CD4-positive, alpha-beta memory T cell (primary cell): ENCODE measurements at places on chromosomes 12 and 14.

- peak; percentile 54 for DNase-seq
These were observed 3.6 kb downstream of the TNS2 start for GRCh38 chr12:53053218-53054111.

DNA sequence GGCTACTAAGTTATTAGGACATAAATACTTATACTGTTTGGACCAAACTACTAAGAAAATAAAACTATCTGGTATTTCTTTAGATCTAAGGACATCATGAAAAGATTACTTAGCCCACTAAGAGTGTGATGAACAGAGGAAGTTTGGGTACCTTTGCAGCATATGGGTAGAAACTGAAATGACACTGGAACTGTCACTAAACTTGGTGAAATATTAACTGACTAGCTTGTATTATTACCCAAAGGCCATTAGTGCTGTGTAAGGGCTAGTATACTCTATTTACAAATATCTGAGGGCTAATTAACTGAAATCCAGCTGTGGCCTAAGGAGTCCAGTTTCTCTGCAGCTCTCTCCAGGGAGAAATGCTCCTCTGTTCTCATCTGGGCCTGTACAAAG, 45.5 kb downstream of the PAWR start:
- no peak for DNase-seq

DNA sequence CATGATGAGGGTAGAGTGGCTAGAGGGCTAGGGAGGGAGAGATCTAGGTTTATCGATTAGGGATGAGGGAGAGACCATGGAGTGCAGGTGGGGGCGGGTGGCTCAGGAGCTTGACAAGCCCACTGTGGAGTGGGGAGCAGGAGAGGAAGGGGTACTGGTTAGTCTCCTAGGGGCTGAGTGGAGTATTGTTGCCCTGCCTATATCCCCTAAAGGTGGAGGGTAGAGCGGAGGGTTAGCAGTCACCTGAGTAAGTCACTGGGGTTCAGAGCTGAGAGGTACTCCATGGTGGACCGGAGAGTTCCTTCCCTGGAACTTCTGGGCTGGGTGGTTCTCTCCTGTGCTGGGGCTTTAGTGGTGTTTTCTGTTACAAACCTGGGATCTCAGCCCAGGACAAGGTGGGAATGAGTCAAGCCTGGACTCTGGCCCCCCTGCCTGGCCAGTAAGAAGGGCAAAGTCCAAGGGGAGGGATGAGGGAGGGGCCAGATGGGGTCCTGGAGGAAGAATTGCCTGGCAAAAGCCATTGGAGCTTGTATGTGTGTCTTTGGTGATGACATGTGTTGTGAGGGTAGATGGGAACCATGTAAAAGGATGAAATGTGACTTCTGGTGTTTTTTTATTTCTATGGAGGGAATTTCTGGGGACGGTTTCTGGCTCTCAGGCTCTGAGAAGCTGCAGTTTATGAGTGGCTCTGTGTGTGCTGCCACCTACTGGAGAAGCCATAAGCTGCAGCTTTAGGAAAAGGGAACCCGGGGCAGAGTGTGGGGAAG, at the start of gene CIDEB:
Gene CIDEB (minus strand): TSS at position 403 of the 767 bp plus-strand sequence. CDS start 119 bp downstream, at position 284.
- peak; percentile 62 for DNase-seq

DNA sequence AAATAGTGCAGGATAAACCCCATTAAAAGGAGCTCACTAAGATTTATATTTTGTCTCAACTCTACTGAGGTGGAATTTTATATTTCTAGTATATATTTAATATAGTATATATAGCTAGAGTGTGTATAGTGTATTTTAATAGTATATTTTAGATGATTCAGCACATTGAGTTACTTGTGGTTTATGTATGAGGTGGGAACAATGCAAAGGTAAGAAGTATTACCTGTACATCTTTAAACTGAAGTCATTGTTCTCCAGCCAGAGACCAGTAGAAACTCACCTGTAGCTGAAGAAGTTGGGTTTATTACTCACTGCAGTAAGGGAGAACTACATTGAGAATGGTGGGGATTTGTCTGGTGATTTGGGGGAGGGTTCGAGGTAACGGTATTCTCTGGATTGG, 15.9 kb downstream of the ETNK1 start:
- DNase-seq = no peak

DNA sequence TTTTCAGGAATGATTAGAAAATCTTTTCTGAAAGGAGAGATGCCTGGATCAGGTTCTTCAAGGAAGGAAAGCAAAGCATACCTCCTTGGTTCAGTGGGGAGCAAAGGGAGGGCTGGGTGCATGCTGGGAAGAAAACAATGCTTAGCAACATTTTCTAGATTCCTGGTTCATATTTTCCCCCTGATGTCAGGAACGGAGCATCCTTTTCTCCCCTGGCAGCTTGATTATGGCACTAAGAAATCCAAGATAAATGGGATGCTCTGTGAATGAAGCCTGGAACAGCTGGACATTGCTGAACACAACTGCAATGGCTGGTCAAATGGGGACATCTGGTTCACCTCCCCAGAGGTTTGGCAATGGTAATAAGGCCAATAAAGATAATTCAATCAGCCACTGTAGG, 50.9 kb downstream of the KCNA5 start:
- no peak for DNase-seq

DNA sequence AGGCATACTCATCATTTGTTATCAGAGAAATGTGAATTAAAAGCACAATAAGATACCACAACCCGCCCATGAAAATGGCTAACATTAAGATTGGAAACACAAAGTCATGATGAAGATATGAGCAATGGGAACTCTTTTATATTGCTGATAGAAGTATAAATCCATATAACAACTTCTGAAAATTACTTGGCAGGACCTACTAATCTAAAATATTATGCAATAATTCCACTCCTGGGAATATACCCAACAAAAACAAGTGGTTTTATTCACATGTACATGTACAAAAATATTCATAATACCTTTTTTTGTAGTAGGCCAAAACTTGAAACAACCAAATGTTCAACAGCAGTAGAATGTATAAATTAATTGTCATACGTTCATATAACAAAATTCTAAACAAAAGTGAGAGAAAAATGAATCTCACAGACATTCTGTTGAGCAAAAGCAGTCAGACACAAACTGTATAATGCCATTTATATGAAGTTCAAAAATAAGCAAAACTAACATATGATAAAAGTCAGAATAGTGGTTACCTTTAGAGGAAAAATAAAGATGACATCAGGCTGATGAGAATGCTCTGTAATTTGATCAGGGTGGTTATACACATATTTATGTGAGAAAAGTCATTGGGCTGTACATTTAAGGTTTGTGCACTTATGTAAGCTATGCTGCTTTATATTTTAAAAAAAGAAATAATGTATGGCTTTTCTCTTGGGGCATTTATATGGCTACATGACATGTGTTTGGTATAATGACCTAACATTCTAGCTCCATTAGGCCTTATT, 309.2 kb upstream of the KITLG start:
- DNase-seq = no peak

GRCh38 chr12:46675736-46676135, 150.1 kb downstream of the SLC38A4 start:
- peak; percentile 36 for DNase-seq

GRCh38 chr12:53699678-53700025, 23.8 kb upstream of the ATP5MC2 start:
- no peak for DNase-seq

- no peak for DNase-seq
These were observed 15.0 kb upstream of the MEG3 start for GRCh38 chr14:100810861-100811461.

GRCh38 chr12:11658791-11659190, 9.3 kb downstream of the ETV6 start:
- DNase-seq = no peak

DNA sequence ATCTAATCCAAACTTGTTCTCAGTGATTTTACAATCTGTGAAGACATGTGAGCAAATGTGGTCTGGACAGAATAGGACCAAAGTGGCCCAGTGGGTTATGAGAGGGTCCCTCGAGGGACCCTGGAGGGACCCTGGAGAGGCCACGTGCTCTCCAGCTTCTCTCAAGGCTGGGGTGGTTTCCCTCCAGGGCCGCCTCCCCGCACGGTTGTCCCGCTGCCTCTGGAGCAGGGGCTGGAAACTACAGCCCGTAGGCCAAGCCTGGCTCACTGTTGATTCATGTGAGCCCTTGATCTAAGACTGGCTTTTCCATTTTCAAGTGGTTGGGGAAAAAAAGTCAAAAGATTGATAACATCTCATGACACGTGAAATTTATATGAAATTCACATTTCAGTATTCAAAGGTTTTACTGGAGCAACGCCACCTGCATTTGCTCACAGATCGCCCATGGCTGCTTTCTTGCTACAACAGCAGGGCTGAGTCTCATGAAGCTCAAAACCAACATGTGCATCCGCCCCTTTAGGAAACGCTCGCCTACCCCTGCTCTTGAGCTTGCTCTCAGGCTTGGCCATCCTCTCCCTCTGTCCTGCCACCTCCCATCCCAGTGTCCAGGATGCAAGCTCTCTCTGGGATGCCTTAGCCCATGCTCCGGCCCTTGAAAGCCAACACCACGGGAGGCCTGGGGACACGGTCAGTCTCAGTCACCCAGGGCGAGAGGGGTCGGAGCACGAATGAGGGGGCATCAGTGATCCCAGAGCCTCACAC, 12.1 kb upstream of the LRTM2 start:
- no peak for DNase-seq

DNA sequence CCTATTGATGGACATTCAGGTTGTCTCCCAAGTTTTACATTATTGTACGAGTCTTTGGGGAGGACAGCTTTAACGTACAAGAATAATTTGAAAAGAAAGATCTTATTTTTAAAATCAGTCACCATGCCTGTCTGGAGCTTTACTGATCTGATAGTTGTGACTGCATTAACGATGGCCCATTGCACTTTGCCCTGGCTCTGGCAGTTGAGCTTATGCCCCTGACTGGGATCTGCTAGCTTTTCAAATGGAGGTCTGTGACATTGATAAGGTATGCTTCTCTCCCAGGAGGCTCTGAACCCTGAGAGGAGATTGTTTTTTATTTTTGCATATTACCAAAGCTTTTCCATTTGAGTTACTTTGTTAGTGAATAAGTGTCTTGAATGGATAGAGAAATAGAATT, 17.9 kb upstream of the RAB3IP start:
- no peak for DNase-seq

DNA sequence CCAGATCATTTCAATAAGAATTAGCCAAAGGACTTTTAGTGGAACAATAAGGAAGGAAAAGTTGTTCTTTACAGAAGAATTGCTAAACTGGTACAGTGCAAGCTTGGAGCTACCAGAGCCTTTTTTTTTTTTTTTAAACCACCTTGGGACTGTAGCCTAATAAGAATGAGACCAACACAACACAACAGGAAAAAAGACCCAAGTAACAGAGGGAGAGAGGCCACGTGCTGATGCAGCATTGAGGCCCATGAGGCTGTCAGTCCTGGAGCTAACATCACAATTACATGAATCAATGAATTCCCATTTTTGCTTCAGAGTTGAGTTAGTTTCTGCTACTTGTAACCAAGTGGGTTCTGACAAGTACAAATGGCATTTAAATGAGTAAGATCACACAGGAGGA, 149.0 kb upstream of the EEA1 start:
- DNase-seq = no peak

- no peak for DNase-seq
These were observed 215.4 kb upstream of the DCN start for GRCh38 chr12:91397866-91398532.

DNA sequence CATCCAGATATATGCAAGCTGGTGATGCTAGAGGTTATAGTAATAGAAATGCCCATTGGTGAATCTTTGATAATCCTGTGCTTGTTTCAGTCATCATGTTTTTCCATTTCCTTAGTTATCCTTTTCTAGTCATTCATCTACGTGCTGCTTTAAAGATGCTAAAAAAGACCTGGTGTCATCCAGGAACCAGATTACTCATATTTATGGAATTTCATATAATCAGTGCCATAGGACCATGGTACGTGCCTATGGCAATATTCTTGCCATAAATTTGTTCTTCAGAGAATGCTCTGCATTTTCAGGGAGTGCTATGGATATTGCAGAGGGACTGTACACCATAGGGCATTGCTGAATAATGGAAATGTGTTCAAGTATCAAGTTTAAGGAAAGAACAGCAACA, 267.3 kb downstream of the AKAP6 start:
- no peak for DNase-seq

- DNase-seq = no peak
These were observed 315.8 kb downstream of the ZFP36L1 start for GRCh38 chr14:68477110-68477455.

DNA sequence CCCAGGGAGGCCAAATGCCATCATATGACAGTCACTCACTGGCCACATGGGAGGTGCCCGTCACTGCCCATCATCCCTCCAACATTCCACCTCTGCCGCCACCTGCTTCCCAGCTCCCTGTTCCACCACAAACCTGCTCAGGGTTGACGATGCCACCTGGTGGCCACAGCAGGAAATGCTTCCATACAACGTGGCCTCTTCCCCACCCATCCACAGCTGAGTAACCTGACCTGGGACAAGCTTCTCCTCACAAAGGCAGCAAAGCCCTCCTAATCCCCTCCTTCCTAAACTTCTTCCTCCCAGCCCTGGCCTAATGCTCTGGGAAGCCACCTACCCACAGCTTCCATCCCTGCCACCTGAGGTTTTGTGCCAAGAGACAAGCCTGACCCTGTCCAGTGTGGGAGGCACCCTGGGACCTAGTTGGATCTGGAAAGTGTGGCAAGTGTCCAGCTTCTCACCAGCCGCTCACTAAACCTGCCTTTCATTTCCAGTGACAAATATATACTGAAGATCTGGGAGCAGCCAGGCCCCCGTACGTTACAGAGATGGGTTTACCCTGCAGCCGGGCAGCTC, 4.3 kb downstream of the DEGS2 start:
- no peak for DNase-seq

GRCh38 chr12:28507033-28507432, 316.8 kb downstream of the CCDC91 start:
- no peak for DNase-seq

DNA sequence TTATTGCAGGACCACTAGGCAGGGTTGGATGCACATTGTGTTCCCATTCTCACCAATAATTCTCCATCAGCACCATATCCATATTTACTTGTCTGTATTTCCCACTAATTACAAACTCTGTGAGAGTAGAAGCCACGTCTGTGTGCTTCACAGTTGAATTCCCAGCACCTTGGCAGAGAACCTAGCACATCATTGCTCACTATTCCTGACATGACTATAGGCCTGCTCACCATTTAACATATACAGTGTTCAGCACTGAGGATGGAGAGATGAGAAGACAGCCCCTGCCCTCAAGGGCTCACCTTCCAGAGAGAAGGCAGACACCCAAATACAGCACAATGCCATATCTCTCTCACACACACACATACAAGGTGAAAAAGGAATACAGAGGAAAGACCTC, 5.0 kb downstream of the DAD1 start:
- DNase-seq = no peak

GRCh38 chr12:77888611-77889010, 57.9 kb downstream of the NAV3 start:
- DNase-seq = no peak

- DNase-seq = no peak
These were observed 417.8 kb upstream of the TMTC1 start for GRCh38 chr12:30201301-30202160.

DNA sequence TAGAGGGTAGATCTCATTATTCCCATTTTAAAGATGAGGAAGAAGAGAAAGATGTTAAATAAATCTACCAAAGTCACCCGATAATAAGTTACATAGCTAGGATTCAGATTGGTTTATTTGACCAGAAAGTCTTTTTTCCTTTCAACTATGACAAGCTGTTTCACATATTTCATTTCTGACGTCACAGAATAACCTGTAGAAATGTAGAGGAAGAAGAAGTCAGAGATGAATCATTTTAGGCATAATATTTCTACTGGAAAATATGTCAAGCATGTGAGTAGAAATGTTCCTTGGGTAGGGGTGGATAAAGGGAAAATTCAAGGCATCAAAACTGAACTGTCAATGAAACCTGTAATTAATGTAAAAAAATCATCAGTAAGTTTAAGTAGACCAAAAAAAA, 107.0 kb downstream of the MGST1 start:
- DNase-seq = no peak

GRCh38 chr14:68596701-68597100, 196.2 kb downstream of the ZFP36L1 start:
- DNase-seq = no peak
